DMS79 treated with DMSO at 0.1 percent for 48 hours (cell line): ENCODE measurements at places on chromosomes 11 and 22.
A peak's percentile ranks its signal among the peaks of the same experiment; 100 is the strongest.

DNA sequence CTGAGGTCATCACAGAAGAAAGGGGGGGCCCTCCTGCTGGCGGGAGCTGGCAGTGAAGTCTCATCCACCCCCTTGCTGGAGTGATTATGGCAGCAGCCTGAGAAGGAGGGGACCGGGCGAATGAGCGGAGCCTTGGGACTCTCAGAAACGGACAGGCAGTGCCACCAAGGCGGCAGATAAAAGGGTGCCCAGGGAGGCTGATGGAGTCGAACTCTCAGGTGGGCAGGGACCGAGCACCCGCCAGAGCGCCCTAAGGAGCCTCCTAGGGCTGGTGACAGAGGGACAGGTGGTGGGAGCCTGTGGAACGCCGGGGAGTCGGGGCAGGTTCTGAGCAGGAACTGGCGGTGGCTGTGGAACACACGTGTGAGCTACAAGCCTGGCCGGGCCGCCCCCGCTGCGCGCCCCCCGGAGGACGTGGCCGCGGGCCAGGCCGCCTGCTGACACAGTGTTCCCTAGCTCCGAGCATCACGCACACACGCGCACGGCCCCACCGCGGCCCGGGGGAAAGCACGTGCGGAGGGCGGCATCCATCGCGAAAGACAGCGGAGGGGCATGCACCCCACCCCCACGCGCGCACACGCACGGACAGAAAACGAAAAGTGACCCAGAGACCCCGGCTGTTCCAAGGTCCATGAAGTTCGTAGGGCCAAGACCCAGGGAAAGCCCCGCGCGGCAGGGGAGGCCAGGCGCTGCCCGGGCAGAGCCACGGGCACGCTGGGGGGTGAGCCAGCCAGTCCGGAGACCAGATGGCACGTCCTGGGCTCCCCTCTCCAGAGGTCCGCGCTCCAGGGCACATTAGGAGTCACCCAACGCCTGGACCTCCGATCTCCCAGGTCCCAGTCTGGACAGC is 1.0 kb downstream of the VWCE start:
- DNase-seq: peak; percentile 32

- DNase-seq: peak; percentile 79
Measured at GRCh38 chr11:117795638-117796455, 1.2 kb downstream of the DSCAML1 start.

DNA sequence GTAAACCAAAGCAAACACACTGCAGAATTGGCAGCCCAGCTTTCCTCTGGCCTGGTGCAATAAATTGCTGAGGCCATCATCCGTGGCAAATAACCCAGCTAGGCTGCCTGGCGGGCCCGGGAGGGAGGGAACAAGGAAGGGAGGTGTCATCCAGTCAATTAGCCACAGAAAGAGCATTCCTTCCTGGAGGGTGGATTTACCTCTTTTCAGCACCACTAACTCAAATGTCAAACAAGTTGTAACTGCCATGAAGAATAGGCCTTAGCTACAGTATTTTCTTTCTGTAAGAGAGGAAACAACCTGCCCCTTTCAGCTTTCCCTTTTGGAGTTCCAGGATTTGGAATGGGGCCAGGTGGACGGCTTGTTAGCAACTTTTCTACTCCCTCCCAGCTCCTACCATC is 163.8 kb upstream of the BDNF start:
- no peak for DNase-seq

- DNase-seq: no peak
Measured at GRCh38 chr11:15196704-15197103, 82.0 kb downstream of the INSC start.

DNA sequence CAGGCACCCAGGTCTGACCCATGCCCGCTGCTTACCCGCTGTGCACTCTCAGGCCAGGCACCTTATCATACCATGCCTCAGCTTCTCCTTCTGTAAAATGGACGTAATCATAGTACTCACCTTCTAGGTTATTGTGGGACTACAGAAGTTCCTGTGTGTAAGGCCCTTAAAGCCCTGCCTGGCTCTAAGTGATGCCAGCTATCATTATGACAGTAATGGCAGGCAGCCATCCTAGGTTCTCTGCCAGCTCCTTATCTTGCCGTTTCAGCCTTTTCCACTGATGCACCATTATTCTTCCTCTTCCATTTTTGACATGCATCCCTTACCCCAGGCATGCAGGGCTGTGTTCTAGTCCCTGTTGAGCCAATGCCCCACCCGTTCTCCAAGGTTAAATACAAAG is 57.9 kb downstream of the DBX1 start:
- no peak for DNase-seq

DNA sequence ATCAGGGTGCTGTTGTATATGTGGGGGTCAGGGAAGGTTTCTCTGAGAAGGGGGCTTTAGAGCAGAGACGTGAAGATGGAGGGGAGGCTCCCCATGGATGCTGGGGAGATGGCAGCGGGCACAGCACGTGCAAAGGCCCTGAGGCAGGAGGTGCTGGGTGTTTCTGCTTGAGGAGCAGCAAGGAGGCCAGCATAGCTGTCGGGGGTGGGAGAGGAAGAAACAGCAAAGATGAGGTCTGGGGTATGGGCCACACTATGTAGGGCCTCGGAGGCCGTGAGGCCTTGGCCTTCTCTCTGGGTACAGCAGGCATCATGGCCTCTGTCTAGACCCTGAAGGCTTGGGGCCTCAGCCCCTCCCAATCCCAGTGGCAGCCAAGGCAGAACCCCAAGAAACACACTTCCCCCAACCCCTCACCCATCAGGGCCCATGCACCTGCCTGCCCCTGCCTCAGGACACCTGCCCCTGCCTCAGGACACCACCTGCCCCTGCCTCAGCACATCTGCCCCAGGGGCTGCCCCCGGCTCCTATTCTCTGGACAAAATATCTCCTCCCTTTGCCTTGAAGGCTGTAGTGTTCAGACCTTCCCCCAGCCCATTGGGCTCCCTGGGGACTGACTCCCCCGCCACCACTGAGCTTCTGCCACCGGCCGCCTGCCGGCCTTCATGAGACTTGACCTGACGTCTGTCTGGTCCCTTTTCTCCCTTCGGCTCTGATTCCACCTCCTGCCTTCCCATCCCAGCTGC is 6.2 kb downstream of the ALDH3B1 start:
- no peak for DNase-seq

GRCh38 chr11:45089251-45089650 is 57.2 kb upstream of the PRDM11 start:
- no peak for DNase-seq

DNA sequence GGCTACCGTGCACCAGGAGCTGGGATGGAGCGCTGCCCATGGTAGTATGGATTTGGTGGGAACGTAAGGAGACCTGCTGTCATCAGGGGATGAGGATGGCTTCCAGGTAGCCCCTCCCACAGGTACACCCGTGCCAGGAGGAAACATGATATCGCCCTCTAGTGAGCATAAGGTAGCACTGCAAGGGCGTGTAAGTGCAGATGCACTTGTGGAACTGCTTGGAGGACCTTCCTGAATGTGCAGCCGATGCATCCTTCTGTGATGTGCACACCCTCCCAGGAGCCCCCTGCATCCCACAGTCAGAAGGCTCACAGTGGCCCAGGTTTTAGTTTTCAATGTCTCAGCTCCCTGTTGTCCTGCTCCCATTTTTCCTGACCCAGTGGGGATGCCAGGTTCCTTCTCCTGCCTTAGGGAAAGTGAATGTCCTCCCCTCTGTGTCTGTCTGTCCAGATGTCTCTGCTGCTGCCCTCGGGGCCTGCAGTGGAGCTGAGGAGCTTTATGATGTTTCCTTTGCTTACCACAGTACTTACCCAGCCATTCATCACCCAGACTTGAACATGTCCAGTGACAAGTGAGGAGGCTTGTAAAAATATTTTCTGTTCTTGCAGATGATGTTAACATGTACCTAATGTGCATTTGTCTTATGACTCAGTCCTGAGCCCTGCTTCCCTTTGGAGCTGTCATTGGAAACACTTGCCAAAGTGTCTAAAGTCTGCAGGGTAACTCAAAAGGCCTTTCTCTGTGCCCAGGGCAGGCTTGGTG is 49.2 kb downstream of the DBX1 start:
- peak; percentile 23 for DNase-seq

- DNase-seq: no peak
Measured at GRCh38 chr11:61406067-61406466, 13.7 kb downstream of the TMEM216 start.

- no peak for DNase-seq
Measured at GRCh38 chr11:105719073-105719822, 109.4 kb downstream of the GRIA4 start.

GRCh38 chr22:40982482-40983385 is 31.6 kb downstream of the RBX1 start:
- no peak for DNase-seq

- DNase-seq: no peak
Measured at GRCh38 chr11:67291481-67292381, 2.6 kb downstream of the ANKRD13D start.

- no peak for DNase-seq
Measured at GRCh38 chr11:110311783-110312579, 15.6 kb upstream of the RDX start.

DNA sequence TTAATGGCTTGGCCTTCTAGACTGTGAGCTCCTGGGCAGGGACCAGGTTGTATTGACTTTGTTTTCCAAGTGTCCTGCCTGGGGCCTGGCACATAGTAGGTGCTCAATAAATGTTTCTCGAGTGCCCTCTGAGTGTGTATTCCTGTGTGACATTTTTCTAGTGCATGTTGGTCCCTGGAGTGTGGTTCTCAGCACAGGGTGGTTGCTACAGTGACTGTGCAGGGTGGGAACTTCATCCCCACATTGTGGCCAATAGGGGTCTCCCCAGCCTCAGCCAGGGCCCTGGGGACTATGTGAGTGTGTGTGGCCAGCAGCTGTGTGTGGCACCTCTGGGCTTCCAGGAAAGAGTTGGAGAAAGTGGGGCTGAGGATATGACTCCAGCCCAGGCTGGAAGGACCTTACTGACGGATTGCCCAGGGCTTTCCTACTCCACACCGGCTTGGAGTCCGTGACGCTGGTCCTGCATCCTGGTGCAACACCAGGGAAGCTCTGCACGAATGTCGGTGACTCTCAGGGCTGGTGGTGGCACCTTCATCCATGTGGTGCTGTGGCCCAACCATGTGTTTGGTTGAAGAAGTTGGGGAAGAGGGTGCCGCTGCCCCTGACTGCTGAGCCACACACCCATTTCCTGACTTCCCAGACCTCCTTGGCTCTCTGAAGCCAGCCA is 9.0 kb upstream of the MARK2 start:
- DNase-seq: no peak

DNA sequence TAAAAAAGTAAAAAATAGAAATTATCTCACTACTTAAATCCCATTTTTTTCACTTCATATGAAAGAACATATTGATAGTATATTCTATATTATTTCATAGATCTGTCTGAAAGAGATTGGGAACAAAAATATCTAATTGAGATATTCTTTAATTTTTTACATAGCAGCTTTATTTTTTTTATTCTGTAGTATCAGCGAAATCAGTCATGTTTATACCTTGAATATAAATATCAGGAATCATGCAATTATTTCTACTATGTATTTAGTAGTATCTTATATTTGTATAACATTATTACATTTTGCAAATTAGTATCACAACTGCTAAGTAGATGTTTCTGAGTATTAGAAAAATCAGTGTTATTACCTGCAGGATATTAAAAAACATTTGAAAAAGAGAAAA is 20.4 kb downstream of the C11orf54 start:
- DNase-seq: no peak

GRCh38 chr11:110097459-110098012 is 4.3 kb downstream of the ZC3H12C start:
- DNase-seq: no peak

GRCh38 chr11:14242187-14242586 is 116.8 kb downstream of the RRAS2 start:
- no peak for DNase-seq

DNA sequence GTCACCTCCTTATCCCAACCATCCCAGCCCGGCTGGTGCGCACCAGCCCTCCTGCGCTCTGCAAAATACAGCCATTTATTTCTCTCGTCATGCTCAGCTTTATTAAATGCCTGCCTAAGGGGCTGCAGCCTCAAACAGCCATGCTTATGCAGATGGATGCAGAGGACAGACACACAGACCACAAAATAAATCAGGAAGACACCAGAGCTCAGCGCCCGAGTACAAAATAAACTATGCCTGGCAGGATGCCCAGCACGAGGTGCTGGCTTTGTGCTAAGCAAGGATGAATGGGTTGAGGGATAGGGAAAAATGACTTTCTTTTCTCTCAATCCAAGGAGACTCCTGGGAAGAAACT is 70.5 kb downstream of the RPUSD4 start:
- peak; percentile 91 for DNase-seq

DNA sequence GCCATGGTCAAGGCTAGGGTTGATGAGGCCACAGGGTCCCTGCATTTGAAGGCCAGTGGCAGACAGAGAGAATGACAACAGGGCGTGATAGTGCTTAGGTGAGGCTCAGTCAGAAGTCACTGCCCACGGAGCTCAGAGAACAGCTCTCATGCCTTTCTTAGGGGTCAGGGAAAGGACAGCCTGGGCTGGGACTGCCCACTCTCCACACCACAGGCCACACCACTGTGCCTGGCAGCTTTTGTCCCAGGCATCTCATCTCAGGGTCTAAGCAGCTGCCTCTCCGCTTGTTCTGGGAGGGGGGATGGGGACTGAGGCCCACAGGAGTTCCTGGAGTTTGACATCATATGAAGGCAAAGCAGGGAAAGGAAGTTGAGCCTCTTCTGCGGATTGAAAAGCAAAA is 150.2 kb upstream of the B3GAT1 start:
- DNase-seq: no peak

- DNase-seq: no peak
Measured at GRCh38 chr22:42986115-42986514, 28.8 kb downstream of the PACSIN2 start.

- DNase-seq: no peak
Measured at GRCh38 chr22:16819249-16819648, 6.0 kb downstream of the XKR3 start.

DNA sequence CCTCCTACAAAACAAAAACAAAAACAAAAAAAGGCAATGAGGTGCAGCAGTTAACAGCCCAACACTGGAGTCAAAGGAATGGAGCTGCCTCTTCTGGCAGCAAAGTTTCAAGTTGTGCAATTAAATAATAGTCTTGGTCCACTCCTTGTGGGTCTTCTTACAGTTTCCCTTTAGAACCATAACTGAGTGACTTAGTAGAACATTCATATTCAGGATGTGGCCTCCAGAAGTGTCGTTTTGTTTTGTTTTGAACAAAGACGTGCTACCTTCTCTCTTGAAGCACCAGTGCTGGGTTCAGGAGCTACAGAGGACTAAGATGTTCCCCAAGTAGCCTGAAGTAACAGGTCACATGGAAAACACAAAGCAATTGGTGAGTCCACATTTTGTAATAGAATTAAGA is 2.0 kb upstream of the JAML start:
- no peak for DNase-seq

- DNase-seq: no peak
Measured at GRCh38 chr11:1755344-1755691, 4.9 kb upstream of the IFITM10 start.

DNA sequence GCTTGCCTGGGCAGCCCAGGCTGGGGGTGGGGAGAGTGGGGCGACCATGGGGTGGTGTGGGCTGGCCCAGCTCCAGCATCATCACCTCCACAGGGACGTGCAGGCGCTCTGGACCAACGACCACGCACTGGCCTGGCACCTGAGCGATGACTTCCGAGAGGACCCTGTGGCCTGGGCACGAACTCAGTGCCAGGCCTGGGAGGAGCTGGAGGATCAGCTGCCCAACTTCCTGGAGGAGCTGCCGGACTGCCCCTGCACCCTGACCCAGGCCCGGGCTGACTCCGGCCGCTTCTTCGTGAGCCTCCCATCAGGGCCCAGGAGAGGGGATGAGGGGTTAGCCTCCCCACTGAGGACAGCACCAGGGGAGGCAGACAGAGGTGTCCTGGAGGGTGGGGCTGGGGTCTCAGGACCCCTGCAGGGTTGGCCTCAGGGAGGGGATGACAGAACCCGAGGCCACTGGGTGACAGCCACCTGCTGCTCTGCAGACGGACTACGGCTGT is 3.8 kb downstream of the SUSD2 start:
- no peak for DNase-seq

- no peak for DNase-seq
Measured at GRCh38 chr11:116910847-116911246, 73.4 kb upstream of the APOA1 start.
